ENCODE measurements at places on chromosomes 12 and 14. TPM values are rescaled to one million over a fixed set of nuclear protein-coding genes. Genes with fewer than 3 reads are reported as not detected.

SVOP gene
- total RNA-seq: under 0.01 TPM

SMCO2 gene
- total RNA-seq: 1.6 TPM

PRIMA1 gene
- total RNA-seq: 1.0 TPM

IL31 gene
- total RNA-seq: not detected

SAMD15 gene
- total RNA-seq: 8.5 TPM

CLEC14A gene
- total RNA-seq: 0.54 TPM

NXPH4 gene
- 5.2 TPM for total RNA-seq

HCAR1 gene
- 0.22 TPM for total RNA-seq

Measured in articular chondrocyte of knee joint (primary cell).